ENCODE measurements at places on chromosomes 2 and 18.
A peak's percentile ranks its signal among the peaks of the same experiment; 100 is the strongest.

- DNase-seq, result no peak
These were observed 40.9 kb downstream of the SCTR start for GRCh38 chr2:119483395-119483753.

GRCh38 chr18:13288509-13289133, 70.1 kb downstream of the LDLRAD4 start:
- no peak for DNase-seq

GRCh38 chr2:77016443-77017354, 505.5 kb downstream of the LRRTM4 start:
- no peak for DNase-seq

DNA sequence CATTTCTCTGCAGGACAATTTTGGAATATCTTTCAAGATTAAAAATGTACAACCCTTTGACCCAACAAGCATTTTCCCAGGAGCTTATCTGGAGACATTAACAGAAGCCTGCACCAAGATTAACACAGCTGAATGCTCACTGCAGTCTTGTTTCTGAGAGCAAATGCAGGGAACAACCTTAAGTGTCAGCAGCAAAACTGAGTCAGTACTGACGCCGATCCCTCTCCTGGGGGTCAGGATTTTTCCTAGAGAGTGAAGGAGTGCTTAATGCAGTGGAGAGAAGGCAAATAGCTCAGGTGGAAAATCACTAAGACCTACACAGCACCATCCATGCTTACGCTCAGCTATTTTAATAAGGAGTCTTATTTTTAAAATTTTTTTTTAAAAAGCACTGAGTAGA, 42.8 kb upstream of the SGPP2 start:
- DNase-seq, result no peak

DNA sequence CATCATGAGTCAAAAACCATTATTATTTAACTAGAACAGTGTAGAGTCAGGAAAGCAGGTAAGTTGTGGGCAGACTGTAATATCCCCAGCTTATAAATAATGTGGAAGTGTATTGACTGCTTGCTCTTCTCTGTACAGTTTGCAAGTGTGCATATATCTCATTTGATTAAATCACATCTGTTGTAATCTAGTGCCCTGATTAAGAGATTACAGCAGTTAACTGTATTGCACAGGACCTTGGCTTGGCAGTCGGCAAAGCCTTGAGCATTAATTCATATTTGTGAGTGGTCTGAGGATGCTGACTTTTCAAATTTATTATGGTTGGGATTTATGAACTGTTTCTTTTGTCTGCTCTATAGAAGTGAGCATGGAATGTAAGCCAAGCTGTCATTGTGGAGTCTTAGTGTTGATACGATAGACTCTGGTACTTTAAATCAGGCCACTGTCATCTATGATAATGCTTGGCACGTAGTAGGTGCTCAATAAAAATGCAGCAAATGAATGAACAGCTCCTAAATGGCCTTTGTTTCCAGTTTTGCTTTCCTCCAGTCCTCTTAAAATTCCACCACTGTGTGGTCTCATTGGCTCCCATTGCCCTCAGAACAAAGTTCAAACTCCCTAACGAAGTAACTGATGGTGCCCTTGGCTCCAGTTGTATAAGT, 48.3 kb downstream of the RAB31 start:
- no peak for DNase-seq

- DNase-seq, result no peak
These were observed 17.6 kb downstream of the SATB2 start for GRCh38 chr2:199440118-199440517.

DNA sequence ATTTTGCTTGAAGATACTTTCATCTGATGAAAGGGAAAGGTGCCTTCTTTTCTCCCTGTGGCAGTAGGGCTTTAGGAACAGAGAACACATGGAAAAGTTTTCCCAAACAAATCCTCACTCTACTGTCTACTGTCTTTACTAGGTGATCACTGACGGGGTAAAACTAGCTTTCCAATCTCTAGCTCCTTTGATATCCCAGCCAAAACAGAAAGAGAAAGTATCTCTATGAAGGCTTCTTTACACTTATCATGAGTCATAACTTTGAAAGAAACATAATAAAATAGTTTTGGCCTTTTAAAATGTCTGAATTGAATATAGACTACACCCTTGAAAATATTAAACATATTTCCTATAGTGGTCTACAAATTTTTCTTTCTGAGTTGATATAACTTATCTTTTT, 214.5 kb downstream of the DSEL start:
- peak; percentile 4 for DNase-seq

- DNase-seq, result no peak
These were observed 87.4 kb upstream of the CAPN13 start for GRCh38 chr2:30894498-30895119.

DNA sequence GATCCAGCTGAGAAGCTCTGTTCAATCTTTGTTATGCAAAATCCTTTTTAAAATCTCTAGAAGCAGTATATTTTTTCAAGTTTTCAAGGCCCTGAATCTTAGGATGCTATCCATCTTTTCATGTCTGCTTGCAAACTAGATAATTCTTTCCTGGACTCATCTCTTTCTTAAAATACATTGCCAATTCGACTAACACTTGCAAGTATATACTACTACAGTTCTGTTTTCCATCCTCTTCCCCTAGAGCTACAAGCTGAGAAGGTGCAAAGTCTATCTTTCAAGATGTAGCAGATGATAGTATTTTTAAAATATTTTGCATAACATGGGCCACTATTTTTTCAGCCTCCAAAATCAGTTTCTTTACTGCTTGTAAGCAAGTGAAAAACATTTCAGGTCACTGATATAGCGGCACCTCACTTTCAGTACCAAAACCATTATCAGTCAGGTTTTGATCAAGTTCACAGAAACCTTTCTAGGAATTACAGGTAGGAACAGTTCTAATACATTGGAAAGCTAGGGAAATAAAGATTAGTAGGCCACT, 196.4 kb upstream of the CDH20 start:
- no peak for DNase-seq

DNA sequence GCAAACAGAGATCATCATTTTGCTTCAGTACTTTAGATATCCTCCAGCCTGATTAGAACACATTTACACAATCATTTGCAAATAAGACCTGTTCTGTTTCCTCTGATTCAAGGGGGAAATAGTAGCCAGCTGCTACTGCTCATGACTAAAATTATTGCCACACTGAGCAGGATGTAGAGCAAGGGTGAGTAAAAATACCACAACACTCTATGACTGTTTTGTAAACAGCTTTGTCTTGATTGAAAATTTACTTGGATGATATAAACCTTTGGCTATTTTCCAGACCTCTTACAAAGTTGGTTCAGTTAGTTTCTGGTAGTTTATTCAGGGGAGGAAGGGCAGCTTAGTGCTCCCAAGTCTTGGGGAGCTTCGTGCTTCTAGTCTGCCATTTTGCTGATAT, 286.4 kb upstream of the CNTNAP5 start:
- DNase-seq, result no peak

GRCh38 chr18:37251679-37252078, 313.9 kb downstream of the CELF4 start:
- DNase-seq, result no peak

DNA sequence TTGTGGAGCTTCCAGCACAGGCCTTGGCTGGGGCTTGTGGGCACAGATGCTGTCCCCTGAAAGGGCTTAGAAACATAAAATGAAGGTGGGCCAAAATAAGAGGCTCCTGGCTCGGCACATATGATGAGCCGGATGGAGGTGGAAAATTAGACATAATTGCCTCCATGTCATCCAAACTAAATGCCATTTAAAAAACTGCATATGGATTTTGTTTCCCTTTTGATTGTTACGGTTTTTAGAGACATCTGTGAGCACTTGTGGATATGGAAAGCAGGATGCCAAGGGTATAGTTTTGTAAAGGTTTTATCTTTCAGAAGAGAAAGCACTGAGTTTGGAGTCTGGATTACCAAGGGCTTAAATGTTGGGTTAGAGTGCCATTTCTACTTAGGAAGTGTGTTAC, 498.3 kb downstream of the RIT2 start:
- no peak for DNase-seq

- no peak for DNase-seq
These were observed 4.3 kb downstream of the PELI1 start for GRCh38 chr2:64139956-64140355.

DNA sequence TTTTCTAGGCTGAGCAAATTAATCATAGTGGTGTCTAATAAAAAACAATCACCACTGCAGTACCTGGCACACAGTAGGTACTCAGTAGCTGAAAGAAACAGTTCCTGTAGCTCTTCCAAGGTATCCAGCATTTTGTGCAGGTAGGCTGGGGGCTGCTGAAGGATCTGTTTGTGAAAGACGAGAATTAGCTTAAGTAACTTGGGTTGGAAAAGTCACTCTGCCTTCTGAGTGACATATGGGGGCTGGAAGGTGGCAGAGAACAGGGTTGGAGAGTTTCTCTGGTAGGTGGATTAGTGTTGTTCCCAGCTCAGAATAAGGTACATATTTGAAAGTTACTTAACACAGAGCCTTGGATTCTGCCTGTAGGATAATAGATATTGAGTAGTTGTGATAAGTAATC, 72.8 kb downstream of the FMNL2 start:
- DNase-seq, result no peak

- no peak for DNase-seq
These were observed 30.0 kb downstream of the CPS1 start for GRCh38 chr2:210586381-210586780.

DNA sequence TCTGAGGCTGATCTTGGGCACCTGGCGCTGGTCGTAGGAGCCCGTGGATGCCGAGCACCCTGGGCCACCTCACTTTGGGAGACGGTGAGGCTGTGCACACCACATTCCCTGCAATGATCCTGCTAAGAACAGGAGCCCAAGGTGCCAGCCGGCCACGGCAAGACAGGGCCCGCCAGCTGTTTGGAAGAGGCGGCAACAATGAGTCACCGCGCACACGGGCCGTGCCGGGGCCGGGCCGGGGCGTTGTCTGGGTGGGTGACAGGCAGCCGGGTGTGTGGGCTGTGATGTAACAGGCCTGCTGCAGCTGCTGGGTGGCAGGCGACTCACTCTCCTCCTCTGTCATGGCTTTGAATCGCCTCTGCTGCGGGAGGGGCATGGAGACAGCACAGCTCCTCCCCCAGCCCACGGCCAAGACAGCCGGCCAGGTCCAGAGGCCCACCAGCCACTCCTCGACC, 49.7 kb upstream of the ODC1 start:
- peak; percentile 75 for DNase-seq
